HuH-7 (cell line): ENCODE measurements at places on chromosomes 7 and 10.

DNA sequence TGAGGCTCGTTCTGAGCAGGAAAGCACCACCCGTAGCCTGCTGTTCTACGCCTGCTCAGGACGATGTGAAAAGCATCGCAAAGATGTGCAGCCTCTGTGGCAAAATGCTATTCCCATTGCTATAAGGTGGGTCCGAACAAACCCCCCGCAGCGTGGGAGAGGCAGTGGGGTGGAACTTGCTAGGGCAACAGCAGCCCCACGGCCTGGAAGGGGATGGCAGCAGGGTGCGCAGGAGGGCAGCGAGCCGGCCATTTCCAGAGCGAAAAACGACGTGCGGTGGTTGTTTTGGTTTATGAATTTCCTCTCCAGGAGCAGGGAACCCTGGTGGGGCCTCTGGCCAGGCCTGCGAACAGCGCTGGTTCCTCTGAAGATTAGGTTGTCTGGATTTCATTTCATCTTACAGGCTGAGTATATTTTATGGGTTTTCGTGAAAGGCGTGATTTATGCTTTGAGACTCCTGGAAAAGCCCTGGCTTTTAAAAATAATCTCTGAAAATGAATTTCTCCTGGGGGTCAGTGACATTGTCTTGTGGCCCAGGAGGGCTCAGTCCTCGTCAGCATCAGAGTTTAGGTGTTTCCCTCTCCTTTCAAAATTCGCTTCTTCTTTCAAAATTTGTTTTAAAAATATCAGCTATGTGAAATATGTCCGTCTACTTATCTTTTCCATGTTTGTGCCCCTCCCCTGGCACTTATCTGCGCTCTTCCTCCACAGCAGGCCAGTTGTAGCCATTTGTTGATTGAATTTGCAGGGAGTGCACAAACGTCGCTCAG, 42.3 kb upstream of the UBE3C start:
- DNase-seq: no peak

DNA sequence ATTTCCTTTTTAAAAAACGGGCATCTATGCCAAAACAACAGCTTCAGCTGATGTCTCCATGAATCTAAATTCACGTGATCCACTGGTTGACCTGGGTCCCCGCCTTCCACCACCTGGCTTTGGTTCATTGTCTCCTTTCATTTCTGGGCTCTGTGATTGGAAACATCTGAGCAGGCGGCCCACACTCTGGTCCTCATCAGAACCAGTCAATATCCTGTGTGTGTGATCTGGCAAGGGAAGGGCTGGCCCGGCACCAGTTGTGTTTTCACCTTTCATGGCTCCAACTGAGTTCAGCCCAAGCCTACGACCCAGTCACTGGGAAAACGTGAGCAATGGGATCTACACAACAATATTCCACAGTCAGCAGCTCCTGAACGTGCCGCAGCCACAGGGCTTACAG, 46.2 kb downstream of the PARP12 start:
- no peak for DNase-seq

GRCh38 chr10:129030996-129031843, 435.8 kb upstream of the MGMT start:
- peak; percentile 83 for DNase-seq

GRCh38 chr7:47625861-47626715, 44.2 kb upstream of the TNS3 start:
- DNase-seq: no peak

DNA sequence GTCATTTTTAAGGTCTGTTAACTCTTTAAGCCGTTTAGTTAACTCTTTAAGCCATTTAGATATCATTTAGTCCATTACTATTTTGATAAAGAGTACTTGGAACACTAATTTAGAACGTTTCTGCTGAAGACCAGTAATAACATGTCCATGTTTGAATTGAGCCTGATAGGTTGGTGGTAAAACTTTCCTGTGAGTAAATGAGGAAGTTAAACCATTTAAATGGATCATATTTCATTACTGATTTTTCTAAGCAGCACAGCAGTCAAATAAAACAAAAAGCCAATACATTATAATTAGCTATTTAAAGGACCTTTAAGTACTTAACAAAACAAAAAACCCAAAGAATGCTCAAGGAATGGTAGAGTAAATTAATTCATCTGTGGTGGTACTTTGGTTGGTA, 29.4 kb downstream of the PHTF2 start:
- DNase-seq: no peak

- peak; percentile 31 for DNase-seq
These were observed 118.8 kb upstream of the IFRD1 start for GRCh38 chr7:112331492-112331891.

DNA sequence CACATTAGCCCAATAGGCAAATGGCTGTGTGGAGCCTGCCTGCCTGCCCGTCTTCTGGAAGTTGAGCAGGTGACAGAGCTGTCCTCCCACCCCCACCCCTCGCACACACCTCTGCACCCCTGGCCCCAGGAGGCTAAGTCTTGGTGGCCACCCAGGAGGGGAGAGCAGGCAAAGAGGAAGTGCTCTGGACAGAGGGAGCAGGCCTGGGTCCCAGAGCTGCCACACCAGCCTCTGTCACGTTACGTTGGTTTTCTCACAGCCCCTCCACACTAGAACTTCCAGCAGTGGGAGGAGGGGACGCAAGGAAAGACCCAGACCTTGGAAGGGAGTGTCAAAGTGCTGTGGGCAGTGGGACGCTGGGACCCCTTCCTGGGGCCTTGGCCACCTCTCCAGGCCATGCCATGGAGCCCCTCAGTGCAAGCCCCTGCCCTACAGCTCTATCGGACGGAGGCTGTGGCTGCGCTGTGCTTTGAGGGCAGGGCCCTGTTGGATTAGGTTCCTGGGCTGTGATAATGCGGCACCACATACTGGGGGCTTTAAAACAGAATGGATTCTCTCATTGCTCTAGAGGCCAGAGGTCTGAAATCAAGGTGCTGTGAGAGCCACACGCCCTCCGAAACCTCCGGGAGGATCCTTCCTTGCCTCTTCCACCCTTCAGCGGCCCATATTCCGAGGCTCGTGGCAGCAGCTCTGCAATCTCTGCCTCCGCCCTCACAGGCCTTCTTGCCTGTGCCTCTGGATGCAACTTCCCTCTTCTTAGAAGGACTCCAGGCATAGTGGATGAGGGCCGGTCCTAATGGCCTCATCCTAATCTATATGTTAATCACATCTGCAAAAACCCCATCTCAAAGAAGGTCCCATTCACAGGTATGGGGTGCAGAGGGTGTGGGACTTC, 9.9 kb downstream of the PRKAG2 start:
- no peak for DNase-seq

DNA sequence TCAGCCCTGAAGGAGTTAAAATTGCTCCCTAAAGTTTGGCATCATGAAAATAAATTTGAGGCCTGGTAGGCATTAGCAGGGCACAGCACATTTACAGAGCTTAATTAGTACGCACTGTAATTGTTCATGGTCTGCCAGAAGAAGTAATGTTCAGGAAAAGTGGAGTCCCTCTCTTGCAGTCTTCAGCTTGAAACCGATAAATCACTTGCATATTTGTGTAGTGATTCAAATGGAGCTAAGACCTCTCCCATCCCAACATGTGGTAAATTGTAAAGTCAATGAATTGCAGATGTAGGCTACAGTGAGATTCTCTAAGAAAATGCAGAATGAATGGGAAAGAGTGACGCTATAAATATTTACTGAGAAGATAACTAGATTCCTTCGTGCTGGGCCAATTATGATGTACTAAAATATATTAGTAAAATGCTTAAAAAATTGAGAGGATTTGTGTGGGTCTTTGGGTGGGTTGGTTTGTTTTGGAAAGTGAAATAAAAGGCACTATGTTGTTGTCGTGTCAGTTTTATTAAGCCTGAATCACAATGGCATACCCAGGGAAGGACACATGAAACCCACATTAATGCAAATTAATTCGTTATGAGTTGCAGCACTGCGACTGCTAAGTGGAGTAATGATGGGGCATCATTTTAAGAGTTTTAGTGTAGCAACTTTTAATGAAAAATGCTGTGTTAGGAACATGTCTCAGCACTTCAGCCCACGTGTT, 8.4 kb downstream of the TCF7L2 start:
- no peak for DNase-seq

DNA sequence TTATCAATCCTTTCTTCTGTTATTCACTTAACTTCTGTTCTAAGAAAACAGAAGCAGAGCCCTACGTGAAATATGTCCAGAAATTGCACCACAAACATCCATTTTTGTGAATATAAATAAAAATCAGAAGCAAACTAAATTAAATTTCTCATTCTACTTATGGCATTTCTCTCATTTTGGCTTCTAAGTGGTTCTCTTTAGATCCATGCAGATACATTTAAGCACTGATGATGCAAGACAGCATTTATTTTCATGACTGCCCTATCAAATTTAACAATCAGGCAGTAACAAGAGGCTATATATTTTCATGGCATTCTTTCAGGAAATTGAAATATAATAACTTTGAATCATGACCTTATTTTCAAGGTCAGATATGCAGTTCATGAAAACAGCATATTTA, 1049.6 kb downstream of the GRM8 start:
- no peak for DNase-seq

- DNase-seq: no peak
These were observed 15.4 kb downstream of the LRRC27 start for GRCh38 chr10:132347211-132347930.

DNA sequence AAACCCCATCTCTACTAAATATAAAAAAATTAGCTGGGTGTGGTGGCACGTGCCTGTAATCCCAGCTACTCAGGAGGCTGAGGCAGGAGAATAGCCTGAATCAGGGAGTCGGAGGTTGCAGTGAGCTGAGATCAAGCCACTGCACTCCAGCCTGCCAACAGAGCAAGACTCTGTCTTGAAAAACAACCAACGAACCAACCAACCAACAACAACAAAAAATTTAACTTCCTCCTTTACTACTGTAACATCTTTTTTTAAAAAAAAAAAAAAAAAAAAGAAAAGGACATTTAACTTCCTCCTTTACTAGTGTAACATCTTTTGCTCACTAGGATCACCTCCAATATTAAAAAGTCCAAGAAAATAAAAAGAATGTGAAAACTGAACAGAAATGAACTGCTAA, 92.3 kb upstream of the TMEM168 start:
- DNase-seq: no peak

DNA sequence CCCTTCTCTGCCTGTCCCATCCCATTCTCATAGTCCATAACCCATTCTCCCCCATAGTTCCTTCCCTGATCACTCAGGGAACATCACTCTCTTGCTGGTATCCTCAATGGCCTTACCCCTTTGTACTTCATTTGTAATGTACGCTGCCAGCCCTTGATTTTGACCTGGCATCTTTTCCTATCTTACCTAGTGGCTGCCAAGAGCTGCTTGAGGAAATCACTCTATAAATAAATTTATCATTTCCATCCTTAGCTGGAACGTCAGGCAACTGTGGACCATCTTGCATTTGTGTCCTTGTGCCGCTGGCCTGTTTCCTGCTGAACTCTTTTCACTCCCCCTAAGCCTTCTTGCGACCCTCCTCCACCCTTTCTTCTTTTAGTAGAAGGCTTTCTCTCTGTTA, 14.0 kb downstream of the CDK14 start:
- DNase-seq: no peak

DNA sequence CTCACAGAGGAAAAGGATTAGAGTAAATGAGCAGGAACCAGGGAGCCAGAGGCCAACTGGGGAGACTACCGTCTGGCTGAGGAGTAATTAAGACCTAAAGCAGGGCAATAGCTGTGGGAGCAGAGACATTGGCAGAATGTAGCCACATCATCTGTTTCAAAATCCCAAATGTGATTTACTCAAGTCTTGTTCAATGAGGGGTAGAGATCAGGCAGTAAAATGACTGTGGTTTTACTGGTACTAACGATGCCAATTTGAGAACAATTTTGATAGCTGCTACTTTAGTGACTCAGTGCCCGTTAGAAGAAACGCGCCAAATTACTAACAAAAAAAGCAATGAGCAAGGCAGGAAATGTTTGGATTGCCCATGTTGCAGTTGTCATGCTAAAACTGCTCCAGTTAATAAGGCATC, 12.7 kb upstream of the MIOS start:
- no peak for DNase-seq

DNA sequence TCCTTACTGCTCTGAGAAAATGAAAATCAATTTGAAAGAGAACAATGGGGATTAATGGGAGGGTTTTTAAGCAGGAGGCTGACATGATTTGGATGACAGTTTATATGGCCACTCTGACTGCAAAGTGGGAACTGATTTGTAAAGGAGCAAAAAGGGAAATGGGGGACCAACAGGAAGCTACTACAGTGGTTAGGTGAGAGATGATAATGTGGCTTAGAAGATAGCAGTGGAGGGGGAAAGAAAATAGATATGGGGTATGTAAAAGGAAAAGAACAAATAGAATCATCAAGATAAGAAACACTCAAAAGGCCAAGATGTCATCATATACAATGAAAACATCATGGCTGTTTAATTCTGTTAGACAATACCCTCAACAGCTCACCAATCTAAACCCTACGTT, 177.5 kb downstream of the ANK3 start:
- no peak for DNase-seq

- DNase-seq: no peak
These were observed 43.5 kb downstream of the VWA2 start for GRCh38 chr10:114282526-114282925.

DNA sequence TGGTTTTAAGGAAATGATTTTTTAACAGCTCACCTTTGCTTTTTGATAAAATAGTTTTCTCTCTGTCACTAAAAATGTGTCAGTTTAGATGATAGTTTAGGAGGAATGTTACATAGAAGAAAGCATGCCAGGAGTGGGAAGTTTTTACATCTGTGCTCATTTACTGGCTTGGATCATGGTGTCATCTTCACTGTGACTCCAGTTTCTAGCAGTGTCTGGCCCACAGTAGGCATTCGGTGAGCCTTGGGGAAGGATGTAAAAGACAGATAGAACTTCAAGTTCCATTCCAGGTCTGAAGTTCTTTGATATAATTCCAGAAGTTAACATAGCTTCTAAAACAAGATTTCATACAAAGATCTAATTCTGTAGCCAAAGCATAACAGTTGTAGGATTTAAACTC, 259.2 kb downstream of the BICC1 start:
- DNase-seq: no peak

DNA sequence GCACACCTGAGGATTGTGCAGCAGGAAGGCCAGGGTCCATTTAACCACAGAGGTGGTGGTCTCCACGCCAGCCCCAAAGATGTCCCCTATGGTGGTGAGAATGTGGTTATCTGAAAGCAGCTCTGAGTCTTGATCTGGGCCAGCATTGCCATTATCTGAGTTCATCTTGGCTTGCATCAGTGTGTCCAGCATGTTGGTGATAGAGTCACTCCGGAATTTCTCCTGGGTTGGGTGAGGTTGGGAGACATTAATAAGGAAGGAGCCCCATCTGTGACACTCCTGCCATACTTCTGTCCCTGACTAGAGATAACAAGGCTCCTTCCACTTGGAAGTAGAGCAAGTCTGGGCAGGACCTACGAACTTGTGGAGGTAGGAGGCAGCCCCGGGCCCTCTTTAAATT, 4.2 kb downstream of the CYP17A1 start:
- no peak for DNase-seq
